ENCODE measurements at places on chromosomes 5 and 9.

DNA sequence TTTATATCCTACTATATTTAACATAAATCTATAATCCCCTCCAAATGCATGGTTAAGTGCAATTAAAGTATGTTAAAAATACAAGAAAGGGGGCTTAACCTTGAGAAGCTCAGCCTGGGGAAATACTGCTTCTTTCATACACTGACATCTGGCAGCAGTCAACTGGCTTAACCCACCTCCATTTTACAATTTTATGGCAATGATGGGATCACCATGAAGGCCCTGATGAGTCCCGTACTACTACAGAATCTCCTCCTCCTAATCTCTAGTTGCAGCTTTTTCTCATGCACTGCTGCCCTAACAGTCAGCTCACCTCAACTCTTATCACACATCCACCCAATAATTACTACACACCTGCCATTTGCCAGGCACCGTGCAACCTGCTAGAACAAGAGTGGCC lies 40.9 kb downstream of the ZNF608 start:
- no peak for DNase-seq

DNA sequence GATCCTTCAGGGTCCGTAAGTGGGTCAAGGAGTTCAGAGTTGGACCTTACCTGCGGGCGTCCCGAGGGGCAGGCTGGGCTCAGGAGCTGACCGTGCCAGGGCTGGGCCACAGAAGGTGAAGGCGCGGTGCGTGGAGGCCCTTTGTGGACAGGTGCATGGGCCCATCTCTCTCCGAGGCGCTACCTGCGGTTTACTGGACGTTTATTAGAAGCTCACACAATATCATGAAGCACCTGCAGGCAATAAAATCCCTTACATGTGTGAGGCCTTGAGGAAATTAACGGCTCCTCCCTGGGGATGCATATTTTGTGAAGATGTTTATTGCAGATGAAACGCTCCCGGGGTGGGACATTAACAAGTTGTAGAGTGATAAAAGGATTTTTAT lies 79.8 kb upstream of the LMX1B start:
- DNase-seq, result no peak

DNA sequence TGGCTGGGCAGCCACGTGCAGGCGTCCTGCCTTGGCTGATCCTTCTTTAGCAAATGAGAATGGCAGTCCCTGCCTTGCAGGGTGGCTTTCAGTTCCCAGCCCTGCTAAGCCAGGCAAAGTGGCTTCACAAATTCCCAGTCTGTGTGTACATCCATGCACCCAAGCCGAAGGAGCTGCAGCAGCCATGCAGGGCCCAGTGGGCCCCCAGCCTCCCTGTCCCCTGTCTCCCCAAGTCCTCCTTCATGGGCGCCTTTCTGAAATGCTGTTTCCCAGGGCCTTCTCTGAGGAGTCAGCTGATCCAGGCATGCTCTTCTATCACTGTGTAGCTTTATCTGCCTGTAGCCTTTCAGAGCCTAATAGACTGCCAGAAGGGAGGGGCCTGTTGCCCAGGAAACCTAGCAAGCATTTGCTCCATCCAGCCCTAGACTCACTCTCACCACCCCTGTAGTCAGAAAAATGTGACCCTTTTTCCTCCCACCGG lies 47.4 kb upstream of the SHC3 start:
- no peak for DNase-seq

GRCh38 chr5:74299833-74300232 lies 340.7 kb downstream of the ENC1 start:
- no peak for DNase-seq

- DNase-seq, result no peak
Measured at GRCh38 chr5:126900796-126901195, 123.9 kb downstream of the LMNB1 start.

DNA sequence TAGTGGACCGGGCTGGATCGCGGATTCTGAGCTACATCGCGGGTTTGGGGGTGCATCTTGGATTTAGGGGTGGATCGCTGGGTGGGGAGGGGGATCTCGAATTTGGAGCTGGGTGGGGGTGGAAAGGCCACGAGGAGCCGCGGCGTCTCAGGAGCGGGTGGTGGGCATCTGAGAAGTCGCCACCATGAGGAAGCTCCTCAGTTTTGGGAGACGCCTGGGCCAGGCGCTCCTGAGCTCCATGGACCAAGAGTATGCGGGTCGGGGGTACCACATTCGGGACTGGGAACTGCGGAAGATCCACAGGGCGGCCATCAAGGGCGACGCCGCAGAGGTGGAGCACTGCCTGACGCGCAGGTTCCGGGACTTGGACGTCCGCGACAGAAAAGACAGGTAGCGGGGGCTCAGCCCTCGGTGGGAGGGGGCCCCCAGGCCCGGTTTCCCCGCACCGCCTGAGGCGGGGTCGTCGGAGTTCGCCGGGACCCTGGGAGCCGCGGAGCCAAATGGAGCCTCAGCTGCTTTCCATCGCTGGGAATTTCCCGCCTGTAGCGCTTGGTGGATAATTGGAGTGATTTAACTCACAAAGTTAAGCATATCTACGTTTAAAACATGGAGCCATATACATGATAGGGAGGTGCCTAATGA lies 376 bp downstream of the ANKRD18B start:
- no peak for DNase-seq

DNA sequence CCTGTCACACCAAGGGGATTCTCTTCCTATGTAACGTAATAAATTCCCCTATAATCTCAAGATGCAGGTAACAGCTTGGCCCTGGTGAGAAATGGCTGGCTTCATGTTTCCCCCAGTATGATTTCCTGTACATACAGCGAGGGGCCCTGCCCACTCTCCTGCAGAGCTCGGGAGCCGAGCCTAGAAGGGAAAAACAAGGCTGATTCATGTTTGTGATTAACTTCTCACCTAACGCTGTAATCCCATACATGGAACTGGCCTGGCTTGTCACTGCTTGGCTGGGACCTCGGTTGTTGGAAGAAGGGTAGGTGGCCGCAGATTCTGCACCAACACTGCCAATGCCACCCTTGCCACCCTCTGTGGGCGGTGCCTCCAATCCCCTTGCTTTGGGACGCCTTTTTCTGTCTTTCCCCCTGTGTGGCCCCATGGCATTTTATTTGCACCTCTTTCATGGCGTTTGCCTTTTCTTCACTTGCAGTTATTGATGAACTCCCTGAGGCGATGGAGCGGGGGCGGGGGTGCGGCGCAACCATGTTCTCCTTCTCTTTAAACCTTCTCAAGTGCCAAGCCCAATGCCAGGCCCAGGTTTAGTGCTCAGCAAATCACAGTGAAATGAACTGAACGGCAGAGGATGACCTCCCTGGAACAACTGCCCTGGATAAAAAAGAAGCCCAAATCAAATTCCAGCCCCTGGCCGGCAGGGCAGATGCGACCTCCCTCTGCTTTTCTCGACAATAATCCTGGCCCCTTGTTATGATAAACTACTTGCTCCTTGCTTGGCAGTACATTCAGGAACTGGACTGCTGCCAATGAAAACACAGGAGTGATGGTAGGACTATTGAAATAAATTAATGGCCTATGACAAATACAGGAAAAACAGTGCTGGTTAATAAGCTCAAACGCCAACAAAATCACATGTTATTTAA lies 108.1 kb downstream of the TMEM174 start:
- peak; percentile 98 for DNase-seq

- no peak for DNase-seq
Measured at GRCh38 chr5:22665801-22666200, 187.3 kb downstream of the CDH12 start.

DNA sequence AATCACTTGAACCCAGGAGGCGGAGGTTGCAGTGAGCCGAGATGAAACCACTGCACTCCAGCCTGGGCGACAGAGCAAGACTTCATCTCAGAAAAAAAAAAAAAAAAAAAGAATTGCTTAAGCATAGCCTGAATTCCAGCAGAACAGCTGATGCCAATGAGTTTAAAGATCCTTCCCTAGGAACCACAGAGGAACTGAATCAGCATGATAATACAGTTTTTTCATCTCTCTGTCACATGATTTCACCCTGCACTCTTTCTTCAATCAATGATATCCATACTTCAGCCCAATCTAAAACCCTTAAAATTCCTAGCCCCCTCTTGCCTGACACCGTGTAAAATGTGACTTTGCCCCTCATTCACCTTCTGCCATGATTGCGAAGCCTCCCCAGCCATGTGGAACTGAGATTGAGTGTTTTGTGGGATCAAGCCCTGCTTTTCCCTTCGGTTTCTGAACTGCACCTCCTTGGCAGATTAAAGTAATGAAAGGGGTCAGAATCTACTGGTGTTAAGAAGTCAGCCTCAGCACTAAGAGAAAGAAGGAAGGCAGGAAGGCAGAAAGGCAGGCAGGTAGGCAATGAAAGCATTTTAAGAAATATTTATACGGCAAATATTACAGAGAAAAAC lies 20.9 kb upstream of the DMXL1 start:
- DNase-seq, result peak; percentile 78

- no peak for DNase-seq
Measured at GRCh38 chr5:171785517-171785916, at the start of gene SMIM23. TSS of gene SMIM23 (plus strand) at chr5:171785817. CDS start at chr5:171785872, 55 bp downstream.
